ENCODE measurements at places on chromosomes 5 and 9.

GRCh38 chr5:181224390-181225229, 1.5 kb downstream of the TRIM41 start:
- no peak for DNase-seq

DNA sequence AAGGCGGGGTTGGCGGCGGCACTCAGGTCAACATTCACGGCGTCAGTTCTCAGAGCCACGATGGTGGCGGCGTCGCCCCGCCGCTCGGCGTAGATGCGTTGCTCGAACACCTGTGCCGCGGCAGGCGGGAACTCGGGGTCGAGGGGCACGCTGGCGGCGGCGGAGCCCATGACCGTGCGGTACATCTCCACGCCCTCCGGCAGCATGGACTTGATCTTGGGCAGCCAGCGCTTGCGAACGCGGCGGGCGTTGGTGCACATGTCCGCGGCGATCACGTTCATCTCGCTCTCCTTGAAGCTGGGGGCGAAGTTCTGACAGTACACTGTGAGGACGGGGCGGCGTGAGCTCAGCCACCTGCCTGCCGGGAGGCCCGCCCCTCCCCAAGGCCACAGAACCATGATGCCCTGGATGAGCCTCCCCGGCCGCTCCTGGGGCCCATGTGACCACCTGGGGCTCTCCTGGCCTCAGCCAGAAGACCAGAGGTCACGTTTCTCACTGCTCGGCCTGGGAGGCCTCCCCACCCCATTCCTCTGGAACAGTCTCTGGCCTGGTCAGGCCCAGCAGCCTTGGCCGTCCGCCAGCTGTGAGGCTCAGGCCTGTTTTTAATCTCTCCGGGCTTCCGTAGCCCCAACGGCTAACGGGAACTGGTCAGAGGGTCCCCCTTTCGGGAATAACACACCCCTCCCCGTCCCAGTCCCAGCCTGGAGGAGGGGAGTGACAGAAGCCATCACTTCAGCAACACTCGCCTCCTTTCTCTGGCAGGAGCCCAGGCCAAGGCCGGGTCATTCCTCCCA, 50.7 kb upstream of the UBAC1 start:
- peak; percentile 32 for DNase-seq

DNA sequence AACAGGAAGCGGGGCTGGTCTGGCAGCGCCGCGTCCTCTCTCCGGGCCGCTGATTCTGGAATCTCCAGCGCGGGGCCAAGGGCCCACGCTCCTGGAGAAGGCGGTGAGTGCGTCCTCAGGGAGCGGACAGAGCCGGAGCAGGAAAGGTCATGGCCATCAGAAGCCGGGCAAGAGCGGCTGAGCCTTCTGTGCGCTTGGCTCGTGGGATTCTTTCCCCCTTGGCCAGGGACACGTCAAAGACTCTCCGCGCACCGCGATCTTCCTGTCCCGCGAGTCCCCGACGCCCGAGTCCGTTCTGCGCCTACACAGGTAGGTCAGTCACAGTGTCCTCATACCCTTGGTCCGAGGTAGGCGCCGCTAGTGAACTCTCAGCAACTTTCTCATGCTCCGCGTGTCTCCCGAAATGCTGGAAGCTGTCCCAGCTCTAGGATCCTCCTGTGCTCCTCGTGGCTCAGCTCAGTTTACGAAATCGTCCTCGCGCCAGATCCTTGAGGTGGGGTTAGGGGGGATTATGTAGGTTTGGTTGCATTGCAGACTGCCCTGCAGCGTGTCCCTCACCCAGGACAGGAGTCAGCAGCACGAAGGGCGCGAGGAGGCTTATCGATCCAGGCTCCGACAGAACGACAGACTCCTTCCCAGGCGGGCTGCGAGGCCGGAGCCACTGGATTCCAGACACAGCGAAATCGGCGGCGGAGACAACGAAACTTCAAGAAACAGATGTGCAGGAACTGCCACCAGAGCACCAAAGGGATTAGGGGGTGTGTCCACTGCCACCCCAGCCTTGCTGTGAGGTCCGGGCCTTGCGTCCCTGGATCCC, 8.7 kb downstream of the LHX6 start:
- peak; percentile 20 for DNase-seq

- no peak for DNase-seq
Observed at GRCh38 chr5:85263125-85263524, 878.4 kb upstream of the EDIL3 start.

DNA sequence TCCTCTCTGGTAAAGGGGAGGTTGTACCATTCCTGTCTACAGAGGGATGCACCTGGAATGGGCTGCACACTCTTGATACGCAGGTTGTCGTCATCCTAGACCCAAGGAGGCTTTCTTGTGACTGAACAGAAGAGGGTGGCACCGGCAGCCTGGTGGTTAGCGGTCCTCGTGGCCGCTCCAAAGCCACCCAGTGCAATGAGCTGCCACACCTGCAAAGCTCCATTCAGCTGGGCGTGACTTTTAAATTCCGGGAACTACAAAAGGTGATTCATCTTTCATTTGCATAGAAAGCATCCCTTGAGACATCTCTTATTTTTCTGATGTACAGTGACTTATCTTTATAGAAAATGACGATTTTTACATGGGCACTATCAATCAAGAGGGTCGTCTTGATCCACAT, 286.1 kb upstream of the IRX1 start:
- DNase-seq = no peak

DNA sequence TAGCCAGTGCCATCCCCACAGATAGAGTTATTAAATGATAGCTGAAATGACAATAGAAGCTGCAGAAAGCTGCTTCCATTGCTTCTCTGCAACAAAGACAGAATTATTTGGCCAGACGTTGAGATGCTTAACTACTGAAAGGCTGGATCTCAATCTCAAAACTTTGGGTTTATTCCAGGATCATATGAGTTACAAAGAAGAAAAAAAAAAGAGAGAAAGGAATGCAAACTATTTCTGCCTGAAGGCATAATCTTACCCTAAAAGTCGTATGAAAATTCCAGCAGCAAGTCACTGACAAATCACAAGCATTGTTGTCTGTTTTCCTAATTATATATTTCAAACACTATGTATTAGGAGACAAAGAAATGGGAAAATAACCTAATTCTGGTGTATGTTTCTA, 12.8 kb upstream of the TYRP1 start:
- DNase-seq = peak; percentile 71

GRCh38 chr9:124353166-124353768, 62.0 kb downstream of the PSMB7 start:
- no peak for DNase-seq

DNA sequence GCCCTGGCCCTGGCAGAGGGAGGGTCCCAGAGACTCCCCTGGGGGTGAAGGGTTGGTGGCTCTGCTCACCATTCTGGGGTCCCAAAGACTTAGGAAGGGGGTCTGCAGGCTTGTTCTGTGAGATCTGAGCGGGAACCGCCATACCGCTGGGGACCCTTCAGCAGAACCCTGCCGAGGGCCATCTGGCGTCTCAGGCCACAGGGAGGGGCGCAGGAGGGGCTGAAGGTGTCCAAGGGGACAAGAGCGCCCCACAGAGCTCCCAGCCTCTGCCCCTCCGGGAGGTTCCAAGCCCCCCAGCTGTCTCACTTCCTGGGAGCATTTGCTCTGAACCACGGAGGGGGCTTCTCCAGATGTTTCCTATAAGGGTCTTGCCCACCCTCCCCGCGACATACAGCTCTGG, 4.8 kb downstream of the FIBCD1 start:
- no peak for DNase-seq
